ENCODE measurements at places on chromosomes 2 and 18.

- DNase-seq, result no peak
Observed at GRCh38 chr2:1864981-1865421, 120.7 kb upstream of the PXDN start.

- DNase-seq, result no peak
Observed at GRCh38 chr2:42345986-42346385, 15.0 kb downstream of the COX7A2L start.

DNA sequence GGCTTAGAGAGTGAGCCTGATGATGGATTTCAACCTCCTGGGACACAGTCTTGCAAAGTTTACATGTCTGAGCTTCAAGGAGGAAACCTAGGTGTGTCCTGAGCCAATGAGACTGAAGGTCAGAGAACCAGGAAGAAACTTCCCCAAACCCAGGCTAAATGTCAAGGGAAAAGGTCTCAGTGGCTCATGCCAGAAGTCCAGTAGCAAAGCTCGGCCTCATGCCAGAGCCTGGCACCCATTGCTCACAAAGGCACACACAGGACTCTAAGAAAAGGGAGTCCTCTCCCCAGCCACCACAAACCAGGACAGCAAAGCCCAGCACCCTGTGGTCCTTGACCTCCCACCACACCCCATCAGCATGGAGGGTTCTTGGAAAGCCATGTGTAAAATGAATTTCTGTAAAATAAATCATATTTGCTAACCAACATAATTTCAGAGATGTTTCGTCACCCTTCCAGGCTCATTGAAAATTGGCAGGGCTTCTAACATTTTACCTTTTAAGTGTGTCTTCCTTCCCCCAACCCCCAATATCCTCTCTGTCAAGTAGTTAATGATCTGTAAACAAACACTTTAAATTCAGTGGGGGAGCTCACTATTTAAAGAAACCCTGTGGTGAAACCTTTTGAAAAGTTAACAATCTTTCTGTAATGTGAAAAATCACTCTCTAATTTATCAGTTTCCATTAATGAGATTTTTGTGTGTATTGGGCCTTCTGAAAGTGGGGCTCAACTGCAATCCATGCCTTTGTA lies 77.1 kb downstream of the BCL11A start:
- DNase-seq, result no peak

- DNase-seq, result no peak
Observed at GRCh38 chr2:239752951-239753350, 272.2 kb downstream of the NDUFA10 start.

- no peak for DNase-seq
Observed at GRCh38 chr2:25674077-25674362, 643 bp upstream of the DTNB start.

DNA sequence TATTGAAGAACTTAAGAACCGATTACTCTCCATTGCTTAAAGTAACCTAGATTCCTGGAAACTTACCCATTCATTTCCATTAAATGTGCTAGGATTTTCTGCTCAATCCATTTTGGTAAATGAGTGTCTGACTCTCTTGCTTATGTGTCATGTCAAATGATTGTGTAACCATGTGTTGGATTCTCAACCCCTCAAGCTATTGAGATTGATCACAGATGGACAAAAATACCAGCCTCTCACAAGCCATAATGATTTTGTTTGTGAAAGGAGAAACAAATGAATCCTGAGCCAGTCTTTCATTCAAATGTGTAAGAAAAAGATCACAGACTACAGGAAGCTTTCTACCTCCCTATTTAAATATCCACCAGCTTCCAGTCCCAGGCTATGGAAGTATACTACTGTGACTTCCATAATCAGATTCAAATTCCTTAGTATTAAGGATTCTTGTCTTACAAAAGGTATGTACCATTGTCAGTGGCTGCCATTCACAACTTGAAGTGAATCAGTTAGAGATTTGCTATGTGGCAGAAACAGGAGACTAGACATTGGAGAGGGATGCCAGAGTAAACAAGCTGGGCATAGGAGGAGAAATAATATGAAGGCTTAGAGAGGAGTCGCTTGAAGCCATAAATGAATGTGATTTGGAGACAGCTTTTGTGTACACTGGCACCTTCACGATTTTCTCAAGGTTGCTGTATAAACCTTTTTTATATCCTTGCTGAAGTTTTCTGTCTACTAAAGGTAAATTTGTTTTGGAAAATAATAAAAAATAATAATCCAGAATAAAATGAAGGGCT lies 498.5 kb upstream of the SETBP1 start:
- no peak for DNase-seq

DNA sequence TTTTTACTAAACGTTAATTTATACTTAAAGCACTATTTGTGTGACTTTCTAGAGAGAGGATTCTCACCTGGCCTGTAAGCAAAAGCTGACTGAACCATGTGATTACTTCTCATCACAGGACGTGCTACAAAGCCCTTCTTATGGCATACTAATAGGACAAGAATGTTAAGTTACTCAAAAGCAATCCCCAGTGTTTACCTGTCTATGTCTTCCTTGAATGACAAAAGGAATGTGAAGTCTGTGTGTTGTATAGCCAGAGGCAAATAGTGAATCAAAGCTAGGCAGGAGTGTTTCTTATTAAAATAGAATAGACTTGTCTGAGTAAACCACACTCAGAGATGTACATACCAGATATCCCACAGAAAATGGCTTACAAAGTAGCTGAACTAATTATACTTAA lies 1465.5 kb downstream of the SUCLG1 start:
- no peak for DNase-seq

DNA sequence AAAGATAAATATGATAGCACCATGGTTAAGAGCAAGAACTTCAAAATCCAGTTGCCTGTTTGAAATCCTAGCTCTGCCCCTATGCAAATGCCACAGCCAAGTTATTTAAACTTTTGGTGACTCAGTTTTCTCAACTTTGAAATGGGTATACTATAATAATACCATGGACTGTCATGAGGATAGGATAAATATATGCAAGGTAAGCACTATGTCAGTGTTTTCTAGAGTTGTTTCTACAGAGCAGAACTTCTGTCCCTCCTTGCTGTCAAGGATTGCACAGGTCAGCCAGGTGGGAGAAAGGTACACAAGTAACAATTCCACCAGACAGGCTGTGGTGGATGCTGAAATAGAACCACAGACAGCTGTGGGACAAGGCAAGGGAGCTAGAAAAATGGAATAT lies 55.7 kb upstream of the BOD1L2 start:
- DNase-seq, result no peak

GRCh38 chr2:170766693-170767092 lies 3.5 kb upstream of the ERICH2 start:
- no peak for DNase-seq

DNA sequence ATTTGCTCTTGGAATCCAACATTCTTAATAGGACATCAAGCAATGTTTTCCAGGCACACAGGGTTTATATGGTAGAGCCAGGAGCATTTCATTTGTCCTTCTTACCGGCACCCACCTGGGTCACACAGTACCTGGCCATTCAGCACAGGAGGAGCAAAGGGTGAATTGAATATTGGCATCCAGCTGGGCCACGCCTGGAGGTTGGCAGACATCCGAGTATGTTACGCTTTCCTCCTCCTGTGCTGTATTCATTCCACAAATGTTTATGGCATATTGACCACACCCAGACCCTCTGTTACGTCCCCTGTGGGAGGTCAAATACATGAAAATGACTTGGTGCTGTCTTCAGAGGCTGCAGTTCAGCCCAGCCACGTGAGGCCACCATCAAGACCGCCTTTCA lies 206.2 kb downstream of the RTP5 start:
- DNase-seq, result no peak

All from activated CD4-positive, alpha-beta T cell treated with anti-CD3 and anti-CD28 coated beads for 48 hours (primary cell).